ENCODE measurements at places on chromosomes 11 and 22.

- peak; percentile 93 for DNase-seq
These were observed 50.3 kb downstream of the TEAD1 start for GRCh38 chr11:12724301-12725054.

DNA sequence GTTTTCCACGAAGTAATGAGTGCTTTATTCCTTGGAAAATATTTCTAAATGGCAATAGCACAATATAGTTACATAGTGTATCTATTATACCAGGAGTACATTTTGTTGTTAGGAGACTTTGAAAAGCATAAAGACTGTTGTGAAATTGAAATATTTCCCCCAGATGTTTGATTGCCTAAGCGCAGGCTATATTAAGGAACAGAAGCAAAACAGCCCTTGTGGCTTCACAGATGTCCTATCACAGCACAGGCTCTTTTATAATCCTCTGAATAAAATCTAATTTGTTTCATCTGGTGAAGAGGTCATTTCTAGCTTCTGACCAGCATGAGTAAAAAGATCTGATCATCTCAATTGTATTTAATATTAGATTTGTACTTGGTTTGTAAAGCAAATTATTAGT is 48.2 kb downstream of the BSX start:
- DNase-seq: no peak

GRCh38 chr11:126992065-126992803 is 8.3 kb downstream of the KIRREL3 start:
- DNase-seq: peak; percentile 100

DNA sequence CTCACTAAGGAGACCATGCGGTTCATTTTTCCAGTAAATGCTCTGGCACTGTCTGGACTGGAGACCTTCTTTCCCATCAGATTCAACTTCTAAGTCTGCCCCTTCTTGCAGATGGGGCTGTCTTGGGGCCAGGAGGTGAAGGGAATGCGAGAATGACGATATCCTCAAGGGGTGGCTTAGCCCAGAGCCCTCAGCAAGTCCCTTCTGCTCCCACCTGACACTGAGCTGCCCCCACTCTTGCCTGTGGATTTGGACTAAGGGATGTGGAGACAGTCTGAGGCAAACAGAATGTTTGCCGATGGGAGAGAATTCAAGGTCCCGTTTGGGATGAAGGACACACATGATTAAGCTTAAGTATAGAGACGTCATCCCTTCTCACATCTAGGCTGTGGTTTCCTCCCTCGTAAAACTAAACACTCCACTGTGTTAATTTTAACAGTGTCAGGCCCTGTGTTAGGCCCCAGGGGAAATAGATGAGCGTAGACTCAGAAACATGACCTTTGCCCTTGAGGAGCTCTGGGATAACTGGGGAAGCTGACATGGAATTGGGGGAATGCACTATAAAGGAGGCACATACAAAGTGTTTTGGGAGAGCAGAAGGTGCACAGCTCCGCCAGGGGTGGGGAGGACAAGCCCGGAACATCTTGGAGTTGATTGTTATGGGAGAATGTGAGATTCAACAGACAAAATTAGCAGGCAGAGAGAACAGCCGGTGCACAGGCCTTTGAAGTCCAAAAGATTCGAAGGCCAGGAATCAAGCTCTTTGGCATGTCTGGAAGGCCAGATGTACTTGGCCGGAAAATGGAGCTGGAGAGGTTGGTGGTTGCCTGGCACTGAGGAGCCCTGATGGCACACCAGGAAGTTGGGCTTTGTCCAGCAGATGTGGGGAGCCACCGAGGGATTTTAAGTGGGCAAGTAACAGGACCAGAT is 71.6 kb downstream of the ST3GAL4 start:
- peak; percentile 24 for DNase-seq

- DNase-seq: no peak
These were observed 256.9 kb upstream of the CTSC start for GRCh38 chr11:88594274-88594950.

DNA sequence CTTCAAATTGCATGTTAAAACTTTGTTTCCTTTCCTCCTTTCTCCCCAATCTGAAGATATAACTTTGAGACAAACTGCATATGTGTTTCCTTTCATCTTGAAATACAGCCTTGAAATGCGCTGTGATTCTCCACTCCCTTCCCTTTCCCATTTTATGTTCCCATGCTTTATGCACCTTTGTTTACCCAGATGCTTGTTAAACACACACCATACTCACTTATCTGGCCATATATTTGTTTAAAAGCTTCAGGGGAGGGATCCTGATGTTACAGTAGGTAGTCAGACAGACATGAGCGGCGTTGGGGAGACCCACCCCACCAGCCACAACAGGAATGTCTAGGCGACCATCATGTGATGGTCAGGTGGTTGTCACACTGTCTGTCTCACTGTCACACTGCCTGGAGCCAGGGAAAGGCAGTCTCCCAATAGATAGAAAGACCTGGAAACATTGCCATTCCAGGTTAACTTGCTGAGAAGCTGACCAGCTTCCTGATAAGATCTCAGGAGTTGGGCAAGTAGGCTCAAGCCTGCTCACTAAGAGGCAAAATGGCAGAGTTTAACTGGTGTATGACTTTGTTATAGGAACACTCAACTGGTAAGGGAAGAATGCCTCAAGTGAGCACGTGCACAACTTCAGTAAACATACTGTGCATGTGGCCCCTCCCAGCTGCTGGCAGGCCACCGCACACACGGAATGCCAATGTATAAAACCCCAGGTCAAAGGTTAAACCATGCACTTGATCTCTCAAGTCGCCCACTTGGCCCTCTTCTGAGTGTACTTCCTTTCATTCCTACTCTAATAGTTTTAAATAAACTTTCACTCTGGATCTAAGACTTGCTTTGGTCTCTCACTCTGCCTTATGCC is 23.5 kb upstream of the MSANTD2 start:
- DNase-seq: no peak

DNA sequence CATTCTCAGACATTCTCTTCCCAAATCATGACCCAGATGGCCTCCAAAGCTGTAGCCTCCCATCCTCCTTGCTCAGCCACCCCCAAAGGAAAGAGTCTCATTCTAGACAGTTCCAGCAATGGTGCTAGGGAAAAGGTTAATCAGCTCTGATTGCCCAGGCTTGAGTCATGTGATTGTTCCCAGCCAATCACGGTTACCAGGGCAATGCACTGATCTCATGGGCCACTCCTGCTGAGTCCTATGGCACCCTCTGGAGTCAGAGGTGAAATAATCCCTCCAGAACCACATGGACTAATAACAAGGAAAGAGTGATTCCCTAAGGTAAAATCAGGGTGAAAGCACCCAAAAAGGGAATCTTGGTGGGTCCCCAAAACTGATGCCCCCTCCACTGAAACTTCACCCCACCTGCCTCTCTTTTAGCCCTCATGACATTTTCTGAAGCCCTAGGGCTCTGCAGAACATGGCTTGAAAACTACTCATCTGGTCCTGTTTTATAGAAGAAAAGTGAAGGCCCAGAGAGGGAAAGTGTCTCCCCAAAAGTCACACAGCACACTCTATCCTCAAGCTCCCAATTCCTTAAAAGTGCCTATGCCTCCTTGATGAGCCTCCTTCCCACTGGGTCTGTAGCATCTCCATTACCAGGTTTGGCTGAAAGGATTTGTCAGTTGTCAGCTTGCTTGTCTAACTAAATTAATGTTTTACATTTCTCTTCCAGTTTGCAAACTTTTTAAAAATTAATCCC is 203.7 kb downstream of the MN1 start:
- peak; percentile 37 for DNase-seq

DNA sequence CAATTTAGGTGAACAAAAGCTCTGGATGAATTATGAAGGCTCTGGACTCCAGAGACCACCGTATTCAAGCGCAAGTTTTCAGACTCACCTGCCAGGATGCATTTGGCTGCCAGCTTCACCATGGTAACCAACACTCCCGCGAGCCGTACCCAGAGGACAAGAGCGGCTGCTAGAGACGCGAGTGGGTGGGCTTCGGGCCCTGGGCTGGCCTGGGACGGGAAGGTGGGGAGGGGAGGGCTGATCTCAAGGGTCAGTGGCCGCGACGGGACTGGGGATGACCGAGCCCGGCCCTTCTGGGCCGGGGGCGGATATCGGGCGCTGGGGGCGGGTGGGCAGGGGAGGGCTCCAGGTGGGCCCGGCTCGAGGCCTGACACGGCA is 344 bp downstream of the IFT27 start:
- DNase-seq: peak; percentile 22

DNA sequence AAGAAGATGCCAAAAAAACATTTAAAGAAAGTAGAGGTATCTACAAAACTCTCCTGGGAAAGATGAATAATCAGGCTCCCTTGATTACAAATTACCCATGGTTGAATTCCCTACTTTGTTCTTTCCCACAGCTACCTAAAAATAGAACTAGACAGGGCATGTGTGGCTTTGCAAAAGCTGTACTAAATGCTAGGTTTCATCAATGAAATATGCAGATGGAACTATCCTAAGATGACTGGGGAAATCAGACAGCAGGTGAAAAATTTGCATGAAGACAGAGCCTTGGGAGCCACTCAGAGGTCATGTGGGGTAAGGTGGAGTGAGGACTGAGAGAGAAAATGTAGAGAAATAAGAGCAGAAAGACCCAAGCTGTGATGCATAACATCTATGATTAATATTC is 14.7 kb downstream of the LAYN start:
- peak; percentile 82 for DNase-seq

- DNase-seq: no peak
These were observed 500.6 kb downstream of the ETS1 start for GRCh38 chr11:128086794-128087193.
